ENCODE measurements at places on chromosomes 3 and 15.

DNA sequence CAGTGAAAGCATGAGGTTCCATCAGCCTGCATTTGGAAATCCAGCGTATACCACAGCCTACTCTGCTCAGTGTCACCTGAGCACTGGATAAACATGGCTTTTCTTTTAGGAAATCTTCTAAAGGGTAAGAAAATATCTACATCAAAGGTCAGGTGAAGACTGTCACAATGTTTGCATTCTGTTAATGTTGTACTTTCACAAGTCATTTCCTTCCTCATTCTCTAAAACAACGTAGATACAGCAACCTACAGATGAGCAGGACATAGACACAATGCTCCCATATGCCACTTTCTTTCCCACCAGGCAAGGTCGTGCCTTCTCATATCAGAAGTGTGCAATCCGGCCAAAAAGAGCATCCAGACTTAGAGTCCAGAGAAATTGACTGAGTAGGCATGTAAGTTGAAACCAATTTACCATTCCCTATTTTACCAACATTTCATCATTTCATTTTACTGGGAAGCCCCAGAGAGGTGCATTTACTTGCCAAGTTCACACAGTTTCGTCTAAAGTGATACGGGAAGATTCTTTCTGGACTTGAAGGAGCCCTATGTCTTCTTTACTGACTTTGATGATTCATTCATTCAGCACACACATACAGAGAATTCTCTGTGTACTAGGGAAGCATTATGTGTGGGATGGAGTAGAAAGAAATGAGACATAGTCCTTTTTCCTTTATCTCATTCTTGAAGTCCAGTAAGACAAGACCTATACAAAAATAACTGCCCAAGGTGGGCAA is 30.6 kb upstream of the LPP start:
- DNase-seq, result no peak

DNA sequence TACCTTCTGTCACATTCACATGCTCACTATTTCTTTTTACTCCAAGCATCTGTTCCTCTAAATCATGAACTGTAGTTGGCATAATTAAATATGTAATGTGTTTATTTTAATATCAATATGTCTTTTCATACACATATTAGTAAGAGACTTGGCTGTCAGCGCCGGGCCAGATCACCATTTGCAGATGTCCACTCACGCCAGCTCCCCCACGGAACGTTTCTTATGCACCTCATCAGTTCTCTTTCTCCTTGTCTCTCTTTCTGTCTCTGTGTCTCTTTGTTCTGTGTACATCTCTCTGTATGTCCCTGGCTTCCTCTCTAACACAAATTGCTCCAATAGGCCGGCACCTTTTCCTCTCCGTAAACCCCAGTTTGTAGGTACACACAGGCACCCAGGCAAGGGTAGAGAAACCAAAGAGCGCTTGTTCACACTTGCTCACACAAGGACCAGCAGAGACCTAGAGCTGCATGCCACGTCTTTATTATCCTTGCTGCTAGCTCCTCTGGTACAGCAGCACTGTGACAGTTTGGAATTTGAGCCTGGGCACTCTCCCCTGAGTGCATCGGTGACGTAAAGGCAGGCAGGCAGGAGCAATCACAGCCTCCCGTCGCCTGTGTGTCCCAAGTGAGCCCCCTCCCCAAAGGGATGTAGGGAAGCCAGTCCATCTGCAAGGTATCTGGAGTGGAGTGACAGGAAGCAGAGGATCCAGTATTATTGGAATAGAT is 40.4 kb downstream of the CACNA1D start:
- DNase-seq, result no peak

- DNase-seq, result no peak
Measured at GRCh38 chr15:40593165-40593564, 884 bp upstream of the KNL1 start.

DNA sequence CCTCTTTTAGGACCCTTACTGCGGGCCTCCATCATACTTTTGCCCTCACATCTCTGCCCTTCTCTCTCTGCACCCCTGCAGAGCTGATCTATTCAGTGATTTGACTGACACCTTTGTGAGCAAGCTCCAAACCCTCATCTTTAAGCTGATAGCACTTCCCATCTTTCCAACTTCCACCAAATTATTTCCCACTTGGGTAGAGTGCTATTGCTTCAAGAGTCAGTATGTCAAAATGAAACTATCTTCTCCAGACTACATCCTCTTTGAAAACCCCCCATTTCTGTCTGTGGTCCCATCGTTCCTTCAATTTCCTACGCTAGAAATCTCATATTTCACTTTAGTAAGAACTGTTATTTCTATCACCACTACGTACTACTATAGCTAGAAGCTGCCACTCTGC is 19.7 kb downstream of the ZWILCH start:
- no peak for DNase-seq

- no peak for DNase-seq
Measured at GRCh38 chr3:183149915-183150750, 12.4 kb downstream of the LAMP3 start.

DNA sequence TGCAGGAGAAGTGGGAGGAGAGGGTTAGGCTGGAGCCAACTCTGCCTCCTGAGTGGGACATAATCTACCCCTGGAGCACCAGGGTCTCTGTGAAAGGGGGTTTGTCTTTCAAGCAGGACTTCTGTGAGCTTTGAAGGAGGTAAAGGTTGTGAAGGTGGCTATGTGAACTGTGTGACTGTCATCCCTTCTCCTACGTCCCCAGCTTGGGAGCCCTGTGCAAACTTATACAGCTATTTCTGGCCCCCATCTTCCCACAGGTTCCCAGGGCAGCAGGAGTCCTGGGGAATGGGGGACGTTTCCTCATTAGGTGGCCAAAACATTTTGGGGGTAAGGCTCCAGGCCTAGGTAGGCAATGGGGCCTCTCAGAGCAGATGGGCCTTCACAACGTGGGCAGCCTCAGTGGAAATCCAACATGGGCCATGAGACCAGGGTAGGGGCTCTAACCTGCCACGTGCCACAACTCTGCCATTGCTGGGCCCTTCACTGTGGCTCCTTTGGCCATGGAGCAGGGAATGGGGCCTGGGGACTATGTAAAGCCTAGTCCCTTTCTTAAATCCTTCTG is 3.5 kb downstream of the VIPR1 start:
- no peak for DNase-seq

DNA sequence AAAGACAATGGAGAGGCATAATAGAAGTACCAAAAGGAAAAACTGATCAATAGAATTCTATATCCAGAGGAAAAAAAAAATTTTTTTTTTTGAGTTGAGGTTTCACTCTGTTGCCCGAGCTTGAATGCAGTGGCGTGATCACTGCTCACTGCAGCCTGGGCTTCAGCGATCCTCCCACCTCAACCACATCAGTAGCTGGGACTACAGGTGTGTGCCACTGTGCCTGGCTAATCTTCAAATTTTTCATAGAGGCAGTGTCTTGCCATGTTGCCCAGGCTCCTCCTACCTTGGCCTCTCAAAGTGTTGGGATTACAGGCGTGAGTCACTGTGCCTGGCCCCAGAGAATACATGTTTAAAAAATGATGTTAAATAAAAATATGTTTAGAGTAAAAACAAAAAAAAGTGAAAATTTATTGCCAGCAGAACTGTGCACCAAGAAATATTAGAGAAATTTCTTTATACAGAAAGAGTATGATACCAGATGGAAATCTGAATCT is 154.3 kb upstream of the ZBTB20 start:
- DNase-seq, result no peak

- DNase-seq, result no peak
Measured at GRCh38 chr3:120516136-120516535, 65.3 kb upstream of the FSTL1 start.

- DNase-seq, result no peak
Measured at GRCh38 chr15:34726406-34727100, 28.2 kb downstream of the GJD2 start.

GRCh38 chr15:76711351-76711827 is 193.8 kb downstream of the SCAPER start:
- no peak for DNase-seq

Data from memory B cell (primary cell).